Thyroid gland (tissue), 4 donors: ENCODE measurements at places on chromosomes 5 and 9. TPM values are rescaled to one million over a fixed set of nuclear protein-coding genes. Genes with fewer than 3 reads are reported as not detected.

Gene ABCA1
- 27.3 TPM for total RNA-seq

Gene LIX1
- total RNA-seq, result 2.5 TPM

Gene DMGDH
- total RNA-seq, result 13.2 TPM

Gene GPR150
- not detected for total RNA-seq

Gene HAND1
- not detected for total RNA-seq

Gene MLANA
- not detected for total RNA-seq

Gene C7
- total RNA-seq, result 240 TPM

Gene IL3
- total RNA-seq, result not detected

Gene PTGES
- total RNA-seq, result 2.6 TPM

Gene CBY3
- total RNA-seq, result not detected

GRCh38 chr5:113115061-113115460 lies 138.5 kb downstream of the DCP2 start:
- no peak overlapping the region for H3K27ac ChIP-seq
- H3K36me3 ChIP-seq, result no peaks in the 10 kb centered on the region
- peaks cover 13% of the 10 kb centered on the region for H3K4me1 ChIP-seq
- DNase-seq, result peak; percentile 14

- peak overlapping the region; percentile 35 for H3K27ac ChIP-seq
- DNase-seq, result no peak
- H3K27me3 ChIP-seq, result no peaks in the 10 kb centered on the region
- no peaks in the 10 kb centered on the region for H3K36me3 ChIP-seq
These were observed 101.6 kb upstream of the APC start for GRCh38 chr5:112635771-112636731.

DNA sequence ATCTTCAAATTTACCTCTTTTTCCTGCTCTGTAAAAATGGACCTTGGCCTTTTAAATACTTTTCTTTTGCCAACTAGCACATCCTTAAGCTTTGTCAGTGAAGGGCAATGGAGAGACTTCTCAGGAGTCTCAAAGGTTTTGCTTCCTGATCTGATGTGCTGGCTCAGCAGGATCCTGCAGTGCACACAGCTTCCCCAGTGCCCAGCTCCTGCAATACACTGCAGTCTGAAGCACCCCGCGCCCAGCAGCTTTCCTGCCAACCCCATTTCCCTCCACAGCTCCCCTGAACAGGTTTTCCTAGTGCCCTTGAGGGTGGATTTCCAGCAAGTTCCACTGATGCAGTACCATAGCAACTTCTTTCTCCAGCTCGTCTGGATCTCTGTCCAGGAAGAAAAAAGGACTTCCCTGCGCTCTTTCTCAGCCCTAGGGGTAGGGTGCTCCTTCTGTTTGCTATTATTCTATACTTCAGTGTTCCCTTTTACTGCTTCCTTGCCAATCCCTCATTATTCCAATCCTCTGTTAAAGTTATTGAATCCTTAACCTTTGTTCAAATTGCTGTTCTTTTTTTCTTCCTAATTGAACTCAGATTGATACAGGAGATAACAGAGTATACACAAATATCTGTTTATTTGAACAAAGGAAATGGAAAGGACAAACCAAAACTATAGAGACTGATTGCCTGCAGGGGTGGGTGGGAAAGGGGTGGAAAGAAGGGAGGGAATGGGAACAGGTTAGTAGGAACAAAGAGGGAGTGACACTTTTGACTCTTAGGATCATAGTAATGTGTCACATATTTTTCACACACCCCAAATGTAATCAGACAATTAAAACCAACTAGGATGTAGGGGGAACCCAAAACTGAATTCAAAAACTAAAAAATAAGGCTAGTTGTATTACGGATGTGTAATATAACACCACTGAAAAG lies 8.5 kb downstream of the SNAPC3 start:
- peak; percentile 51 for DNase-seq
- H3K4me3 ChIP-seq, result no peak overlapping the region
- H3K27me3 ChIP-seq, result no peaks in the 10 kb centered on the region
- peaks cover 7% of the 10 kb centered on the region for H3K36me3 ChIP-seq
- peaks cover 12% of the 10 kb centered on the region for H3K4me1 ChIP-seq

DNA sequence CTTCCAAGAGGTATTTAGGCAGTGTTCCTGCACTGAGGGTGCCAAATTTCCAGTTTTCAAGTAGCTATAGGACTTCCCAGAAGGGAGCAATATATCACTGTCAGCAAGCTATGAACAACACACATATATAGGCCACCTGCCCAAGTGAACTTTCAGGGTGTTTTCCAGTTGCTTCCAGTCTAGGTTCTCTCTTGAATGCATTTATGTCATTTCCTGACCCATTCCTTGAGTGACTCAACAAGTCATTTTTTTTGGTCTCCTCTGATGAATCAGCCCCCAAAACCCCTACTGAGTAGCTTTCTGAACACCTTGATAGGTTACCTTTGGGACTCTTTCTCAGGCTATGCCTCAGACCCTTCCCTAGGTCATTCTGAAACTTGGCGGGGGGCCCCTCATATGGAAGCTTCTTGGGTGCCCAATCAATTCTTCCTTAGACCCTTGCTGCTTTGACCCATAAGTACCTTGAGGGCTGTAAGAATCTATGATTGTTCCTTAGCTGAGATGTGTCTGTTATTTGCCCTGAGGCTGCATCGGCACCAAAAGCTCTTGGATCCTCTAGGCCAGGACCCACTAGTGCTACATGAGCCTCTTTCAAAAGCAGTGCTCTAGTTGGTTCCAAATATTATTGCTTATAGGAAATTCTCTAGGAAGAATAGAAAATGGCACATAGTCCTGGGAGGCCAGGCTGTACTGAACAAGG lies 12.4 kb downstream of the DNAJB5 start:
- H3K4me3 ChIP-seq, result no peak overlapping the region
- H3K27ac ChIP-seq, result no peak overlapping the region
- no peaks in the 10 kb centered on the region for H3K27me3 ChIP-seq
- H3K36me3 ChIP-seq, result peaks cover under 1% of the 10 kb centered on the region

DNA sequence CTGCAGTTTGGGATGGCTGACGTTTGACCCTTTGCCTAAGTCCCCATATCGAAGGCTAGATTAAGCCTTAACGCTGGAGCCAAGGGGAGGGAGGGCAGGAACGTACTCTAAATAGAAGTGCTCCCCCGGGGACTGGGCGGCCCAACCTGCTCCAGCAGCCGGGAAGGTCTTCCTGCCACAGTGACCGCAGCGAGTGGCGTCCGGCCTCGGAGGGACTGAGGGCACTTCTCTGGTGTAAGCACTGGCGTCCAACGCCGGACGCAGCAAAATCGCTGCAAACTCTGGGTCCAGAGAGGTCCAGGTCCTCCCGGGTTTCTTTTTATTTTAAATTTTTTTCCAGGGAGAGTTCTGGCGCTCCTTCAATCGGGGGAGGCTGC lies 505 bp upstream of the ACER2 start:
- peak overlapping the region; percentile 26 for H3K4me3 ChIP-seq
- peaks cover 11% of the 10 kb centered on the region for H3K4me1 ChIP-seq
- DNase-seq, result no peak
- H3K27ac ChIP-seq, result peak overlapping the region; percentile 72

- H3K4me1 ChIP-seq, result no peaks in the 10 kb centered on the region
- H3K27me3 ChIP-seq, result no peaks in the 10 kb centered on the region
- no peaks in the 10 kb centered on the region for H3K36me3 ChIP-seq
- H3K4me3 ChIP-seq, result no peak overlapping the region
- DNase-seq, result no peak
These were observed 64.2 kb upstream of the GPR151 start for GRCh38 chr5:146580237-146580636.

- H3K4me3 ChIP-seq, result no peak overlapping the region
- H3K27me3 ChIP-seq, result no peaks in the 10 kb centered on the region
- peaks cover 4% of the 10 kb centered on the region for H3K4me1 ChIP-seq
- no peak for DNase-seq
- H3K27ac ChIP-seq, result no peak overlapping the region
- no peaks in the 10 kb centered on the region for H3K36me3 ChIP-seq
These were observed 123.1 kb downstream of the NPR3 start for GRCh38 chr5:32834251-32834650.

- H3K27ac ChIP-seq, result no peak overlapping the region
- DNase-seq, result no peak
- no peaks in the 10 kb centered on the region for H3K27me3 ChIP-seq
These were observed 56.7 kb downstream of the HSPA4 start for GRCh38 chr5:133108481-133108921.

DNA sequence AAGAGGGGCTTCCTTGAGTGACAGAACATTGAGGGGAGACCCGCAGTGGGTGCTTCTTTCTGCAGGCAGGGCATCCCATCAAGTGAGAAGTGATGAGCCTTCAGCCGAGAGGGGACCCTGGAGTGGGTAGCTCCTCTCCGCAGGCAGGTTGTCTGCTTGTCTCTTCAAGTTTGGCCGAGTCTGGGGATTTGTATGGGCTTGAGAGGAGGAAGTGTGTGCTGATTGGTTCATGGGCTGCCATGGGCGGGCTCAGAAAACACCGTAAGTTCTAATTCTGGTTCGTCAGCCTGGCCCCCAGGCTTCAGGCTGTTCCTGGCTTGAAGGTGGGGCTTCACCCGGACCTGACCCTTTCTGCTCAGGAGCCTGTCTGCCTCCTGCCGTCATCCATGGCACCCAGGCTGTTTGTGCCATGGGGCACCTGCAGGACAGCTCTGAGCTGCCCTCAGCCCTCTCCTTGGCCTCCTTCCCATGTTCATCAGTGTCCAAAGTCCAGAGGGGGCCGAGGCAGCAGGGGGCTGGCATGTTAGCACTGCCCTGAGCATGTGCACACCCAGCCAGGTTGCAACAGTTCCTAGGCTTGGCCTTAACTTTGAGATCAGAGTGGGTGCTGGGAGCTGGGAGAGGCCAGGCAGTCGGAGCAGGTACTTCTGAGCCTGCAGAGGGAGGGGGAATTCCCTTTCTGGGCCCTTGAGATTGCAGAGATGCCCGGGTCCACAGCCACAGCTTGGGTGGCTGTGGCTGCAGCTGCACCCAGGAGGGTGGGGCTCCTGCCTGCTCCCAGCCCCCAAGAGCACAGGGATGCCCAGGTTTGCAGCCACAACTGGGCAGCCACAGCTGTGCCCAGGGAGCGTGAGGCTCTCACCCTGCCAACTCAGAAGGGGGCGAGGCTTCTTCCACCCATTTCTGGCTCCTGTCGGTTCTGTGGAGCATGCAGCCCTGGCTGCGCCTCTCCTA lies 13.5 kb upstream of the DHFR start:
- H3K4me1 ChIP-seq, result no peaks in the 10 kb centered on the region
- H3K36me3 ChIP-seq, result peaks cover 9% of the 10 kb centered on the region

- H3K4me1 ChIP-seq, result peaks cover 18% of the 10 kb centered on the region
- H3K4me3 ChIP-seq, result peak within 1 kb of the TSS; percentile 85
- peak; percentile 82 for DNase-seq
- no peaks in the 10 kb centered on the region for H3K36me3 ChIP-seq
- H3K27me3 ChIP-seq, result no peaks in the 10 kb centered on the region
These were observed at the start of gene GLIPR2 for GRCh38 chr9:36136272-36136893. GLIPR2 (plus strand) TSS chr9:36136733; CDS start chr9:36136779, 46 bp downstream.

DNA sequence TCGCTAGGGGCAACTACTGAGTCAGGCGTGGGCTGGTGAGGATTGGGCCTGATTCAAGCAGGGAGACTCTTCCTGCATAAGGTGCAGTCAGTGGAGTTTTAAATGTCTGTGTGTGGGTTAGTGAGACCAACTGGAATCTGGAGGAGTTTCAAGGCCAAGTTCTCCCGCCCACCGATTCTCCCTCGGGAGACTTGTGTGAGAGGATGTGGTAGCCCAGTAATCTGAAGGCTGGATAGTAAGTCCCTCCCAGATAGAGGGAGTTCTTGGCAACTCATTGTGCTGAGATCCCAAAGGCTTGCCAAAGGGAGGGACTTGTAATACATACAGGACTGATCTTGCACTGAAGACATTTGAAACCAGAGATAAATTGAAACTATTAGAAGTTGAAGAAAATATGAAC lies 51.8 kb downstream of the WDR36 start:
- peak; percentile 9 for DNase-seq
- H3K4me1 ChIP-seq, result no peaks in the 10 kb centered on the region
- H3K36me3 ChIP-seq, result no peaks in the 10 kb centered on the region
- H3K27ac ChIP-seq, result no peak overlapping the region

GRCh38 chr9:121373011-121373729 lies 3.1 kb upstream of the STOM start:
- no peak overlapping the region for H3K4me3 ChIP-seq
- peaks cover 12% of the 10 kb centered on the region for H3K4me1 ChIP-seq
- no peak for DNase-seq

DNA sequence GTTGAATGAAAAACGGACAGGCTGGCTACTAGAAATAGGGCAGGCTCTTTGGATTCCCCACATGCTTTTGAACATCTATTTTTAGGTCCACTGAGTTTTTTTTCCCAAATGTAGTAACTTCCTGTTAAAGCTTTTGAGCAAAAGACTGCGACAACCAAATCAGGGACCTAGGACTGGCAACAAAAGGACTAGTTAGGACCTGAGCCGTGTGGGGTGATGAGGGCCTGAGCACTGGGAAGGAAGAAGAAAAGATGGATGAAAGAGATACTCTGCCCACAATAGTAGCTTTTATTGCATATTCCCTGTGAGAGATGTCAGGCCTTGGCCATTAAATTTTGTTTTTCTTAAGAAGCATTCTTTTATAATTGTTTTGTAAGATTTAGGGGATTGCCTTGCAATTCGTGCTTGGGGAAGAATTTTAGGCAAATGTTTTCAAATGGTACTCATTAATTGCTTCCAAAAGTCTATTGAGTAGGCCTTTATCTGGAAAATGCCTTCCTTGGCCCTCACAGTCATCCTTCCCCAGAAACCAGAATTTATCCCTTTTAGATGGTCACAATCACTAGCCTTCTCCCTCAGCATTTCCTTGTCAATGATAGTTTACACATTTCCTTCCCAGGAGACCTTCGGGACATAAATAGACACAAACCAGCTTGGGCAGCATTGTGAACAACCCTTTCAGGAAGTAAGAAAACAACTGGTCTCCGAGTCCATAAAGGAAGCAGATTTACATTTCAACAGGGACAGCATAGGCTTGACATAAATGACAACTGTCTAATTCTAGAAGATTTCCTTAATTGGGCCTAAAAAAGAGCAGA lies 166.5 kb downstream of the RMI1 start:
- no peaks in the 10 kb centered on the region for H3K4me1 ChIP-seq
- no peak for DNase-seq
- no peaks in the 10 kb centered on the region for H3K27me3 ChIP-seq

DNA sequence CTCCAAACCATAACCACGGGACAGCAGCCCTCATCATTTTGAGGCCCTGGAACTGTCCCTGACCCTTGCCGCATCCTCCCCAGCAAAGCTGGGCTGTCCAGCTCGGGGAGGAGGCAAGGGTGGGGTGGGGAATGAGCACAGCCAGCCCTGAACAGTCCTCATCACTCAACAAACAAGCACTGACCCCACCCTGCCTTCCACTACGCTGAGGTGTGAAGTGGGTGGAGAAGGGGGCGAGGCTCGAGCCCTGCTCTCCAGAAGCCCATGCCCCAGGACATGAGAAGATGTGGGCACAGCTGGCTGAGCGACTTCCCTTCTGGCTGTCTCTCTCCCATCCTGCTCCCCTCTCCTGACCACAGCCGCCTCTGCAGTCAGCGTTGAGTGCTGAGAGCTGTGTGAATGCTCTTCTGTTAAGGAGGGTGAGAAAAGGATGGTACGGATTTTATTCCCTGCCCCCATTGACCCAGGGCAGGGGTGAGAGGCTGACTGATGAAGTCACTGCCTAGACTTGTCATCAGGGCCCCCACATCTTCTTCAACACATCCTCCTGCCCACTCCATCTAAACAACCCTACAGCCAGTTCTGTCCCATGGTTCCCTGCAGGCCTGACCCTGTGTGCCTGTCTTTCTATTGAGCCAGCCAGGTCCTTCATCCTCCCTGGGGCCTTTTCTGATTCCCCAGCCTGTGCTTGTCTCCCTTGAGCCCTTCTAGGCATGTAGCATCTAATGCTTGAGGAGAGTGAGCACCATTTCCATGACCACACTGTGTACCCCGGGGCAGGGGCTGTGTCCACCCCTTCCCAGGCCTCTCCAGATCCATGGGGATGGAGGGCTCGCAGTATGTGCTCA lies 276.0 kb downstream of the FSTL4 start:
- no peak overlapping the region for H3K27ac ChIP-seq
- no peak for DNase-seq
- no peaks in the 10 kb centered on the region for H3K4me1 ChIP-seq
- H3K36me3 ChIP-seq, result no peaks in the 10 kb centered on the region
- no peaks in the 10 kb centered on the region for H3K27me3 ChIP-seq
